ENCODE measurements at places on chromosomes 12 and 14.

- DNase-seq = no peak
Observed at GRCh38 chr14:49485290-49485689, 100.9 kb downstream of the RPS29 start.

- no peak for DNase-seq
Observed at GRCh38 chr12:107309020-107309419, 215.7 kb upstream of the CRY1 start.

- peak; percentile 58 for DNase-seq
Observed at GRCh38 chr12:6534945-6535696, 804 bp downstream of the GAPDH start.

GRCh38 chr14:41606532-41607303 lies at the start of gene LRFN5:
LRFN5 (plus strand) TSS chr14:41606876.
- peak; percentile 49 for DNase-seq

DNA sequence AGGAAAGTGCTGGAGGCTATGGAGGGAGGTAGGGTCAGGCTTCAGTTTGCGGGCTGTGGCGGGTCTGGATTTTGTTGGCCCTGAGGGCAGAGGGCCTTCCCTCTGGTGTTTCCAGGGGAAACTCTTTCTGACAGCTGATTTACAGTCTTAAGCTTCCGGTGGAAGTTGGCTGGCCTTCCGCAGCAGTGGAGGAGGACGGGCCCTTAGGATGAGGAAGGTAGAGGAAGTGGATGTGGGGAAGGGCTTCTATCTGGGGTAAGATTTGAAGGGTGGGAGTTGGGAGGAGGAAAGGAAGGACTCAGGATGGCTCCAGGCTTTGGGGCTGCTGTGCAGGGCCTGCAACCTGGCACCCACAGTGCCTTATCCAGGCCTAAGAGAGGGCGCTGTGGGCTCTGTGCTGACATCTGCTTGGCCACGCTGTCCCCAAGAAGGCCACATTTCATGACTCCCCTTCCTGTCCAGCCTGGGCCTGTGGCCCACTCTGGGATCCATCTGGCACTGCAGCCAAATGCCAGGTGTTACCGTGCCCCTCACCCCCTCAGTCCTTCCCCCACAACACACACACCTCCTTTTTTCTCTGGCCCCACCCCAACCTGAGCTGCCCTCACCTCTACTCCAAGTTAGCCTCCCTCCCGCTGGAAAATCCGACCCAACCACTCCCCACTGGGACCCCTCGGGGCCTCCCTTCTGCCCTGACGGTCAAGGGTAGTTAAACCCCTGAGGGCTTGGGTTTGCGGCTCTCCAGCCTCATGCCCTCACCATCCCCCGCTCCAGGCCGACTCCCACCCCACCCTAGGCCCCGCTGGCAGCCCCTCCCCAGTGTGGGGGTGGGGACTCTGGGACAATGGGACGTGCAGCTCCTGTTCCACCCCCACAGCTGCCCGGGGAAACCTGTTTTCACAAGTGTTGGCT lies 7.7 kb upstream of the PPP1R13B start:
- no peak for DNase-seq

GRCh38 chr14:102518063-102518648 lies 8.6 kb upstream of the ANKRD9 start:
- no peak for DNase-seq

DNA sequence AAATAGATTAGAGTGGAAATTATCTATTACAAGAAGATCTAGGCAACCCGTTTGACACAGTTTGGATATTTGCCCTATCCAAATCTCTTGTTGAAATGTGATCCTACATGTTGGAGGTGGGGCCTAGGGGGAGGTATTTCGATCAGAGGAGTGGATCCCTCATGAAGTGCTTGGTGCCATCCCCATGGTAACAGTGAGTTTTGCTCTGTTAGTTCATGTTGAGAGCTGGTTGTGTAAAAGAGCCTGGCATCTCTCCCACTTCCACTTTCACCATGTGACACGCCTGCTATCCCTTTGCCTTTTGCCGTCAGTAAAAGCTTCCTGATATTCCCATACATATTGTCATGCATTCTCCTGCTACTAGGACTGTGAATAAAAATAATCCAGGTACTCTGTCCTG lies 66.4 kb upstream of the FLRT2 start:
- no peak for DNase-seq

DNA sequence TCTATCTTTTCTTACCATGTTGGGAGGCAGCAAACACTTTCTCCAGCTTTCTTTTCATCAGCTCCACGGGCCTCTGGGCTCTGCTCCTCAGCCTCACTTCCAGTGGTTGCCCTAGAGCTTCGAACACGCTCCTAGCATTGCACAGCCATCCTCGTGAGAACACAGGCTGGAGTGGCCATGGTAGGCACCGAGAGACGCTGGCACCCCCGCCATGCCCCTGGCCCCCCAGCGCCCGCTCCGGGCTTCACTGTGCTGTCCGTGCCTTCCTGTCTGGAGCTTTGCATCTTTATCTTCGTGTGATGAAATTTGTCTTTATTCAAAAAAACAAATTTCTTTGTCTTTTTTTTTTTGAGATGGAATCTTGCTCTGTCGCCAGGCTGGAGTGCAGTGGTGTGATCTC lies 352.2 kb downstream of the TMEM121 start:
- no peak for DNase-seq

DNA sequence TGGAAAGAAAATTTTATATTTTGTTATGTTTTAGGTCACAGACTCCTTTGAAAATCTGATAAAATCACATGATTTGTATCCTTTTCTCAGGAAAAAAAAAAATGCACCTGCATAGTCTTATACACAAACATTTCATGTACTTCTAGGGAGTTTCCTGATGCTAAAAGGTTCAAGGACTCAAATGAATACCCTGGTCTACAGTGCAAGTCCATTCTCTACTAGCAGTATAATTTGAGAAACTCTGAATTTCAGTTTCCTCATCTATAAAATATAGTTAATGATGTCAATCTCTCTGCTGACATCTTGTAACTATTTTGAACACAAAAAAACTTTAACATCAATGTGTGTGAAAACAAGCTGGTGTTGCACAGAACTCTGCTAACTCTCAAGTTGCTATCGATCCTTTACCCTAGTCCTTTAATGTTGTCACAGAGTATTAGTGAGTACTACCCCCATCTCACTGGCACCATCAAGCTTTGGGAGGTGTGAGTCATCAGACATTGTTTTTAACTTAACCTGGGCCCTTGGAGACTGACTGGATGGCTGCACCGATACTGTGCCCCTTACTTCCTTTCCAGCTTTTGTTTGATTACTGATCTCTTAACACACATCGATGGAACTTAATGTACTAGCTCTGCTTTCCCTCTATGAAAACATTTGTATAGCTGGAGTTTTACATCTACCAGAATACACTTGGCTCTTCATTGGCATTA lies 251.9 kb upstream of the SOX5 start:
- DNase-seq = no peak

GRCh38 chr14:64149921-64150320 lies 144.2 kb downstream of the ESR2 start:
- DNase-seq = no peak

DNA sequence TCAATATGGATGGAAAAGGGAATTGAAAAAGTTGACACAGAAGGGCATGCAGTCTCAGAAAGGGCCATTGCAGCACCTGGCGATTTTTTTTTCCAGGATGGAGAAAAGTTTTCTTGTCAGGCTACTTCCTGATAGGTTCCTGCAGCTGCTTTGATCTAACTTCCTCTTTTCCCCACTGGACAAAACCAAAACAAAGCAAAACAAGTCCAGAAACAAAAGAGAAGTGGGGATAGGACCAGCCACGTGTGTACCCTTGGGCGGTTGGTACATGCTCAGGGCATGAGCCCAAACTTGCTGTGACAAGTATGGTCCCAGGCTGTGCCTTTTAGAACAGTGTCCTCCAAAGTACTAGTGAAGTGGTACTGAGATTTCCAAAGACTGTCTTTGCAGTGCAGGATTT lies 89.8 kb downstream of the CHST11 start:
- DNase-seq = peak; percentile 17
